ENCODE measurements at places on chromosomes 2 and 18.

GRCh38 chr2:102983786-102984185, 222.0 kb downstream of the TMEM182 start:
- no peak for DNase-seq

DNA sequence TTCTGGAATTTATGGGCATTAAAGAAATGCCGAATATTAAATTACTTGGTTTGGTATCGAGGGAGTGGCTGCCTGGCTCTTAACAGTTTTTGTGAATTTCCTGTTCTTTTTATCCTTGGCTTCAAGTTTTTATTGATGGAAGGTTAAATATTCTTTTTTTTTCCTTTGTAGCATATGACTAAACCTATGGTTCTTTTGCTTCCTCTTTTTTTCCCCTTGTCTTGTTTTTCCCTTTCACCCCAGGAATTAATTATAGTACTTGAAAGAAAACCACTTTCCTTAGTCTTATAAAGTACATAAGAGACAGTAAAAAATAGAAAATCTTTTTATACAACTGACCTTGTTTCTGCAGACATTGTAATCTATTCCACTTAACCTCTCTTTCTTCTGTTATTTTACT, 42.4 kb downstream of the MGAT5 start:
- DNase-seq, result no peak

- no peak for DNase-seq
These were observed 7.4 kb downstream of the AGXT start for GRCh38 chr2:240876035-240876474.

GRCh38 chr2:196046123-196046917, 22.3 kb downstream of the DNAH7 start:
- DNase-seq, result no peak

All from activated CD4-positive, alpha-beta T cell treated with anti-CD3 and anti-CD28 coated beads, Interleukin-2, amount 10 ng/mL, durations not matched to agents 7 days and 5 days (primary cell).